ENCODE measurements at places on chromosomes 4 and X.

GRCh38 chrX:55030271-55031205, at the start of gene ALAS2:
Gene ALAS2 (minus strand): TSS chrX:55030977. CDS start chrX:55026000, 4,977 bp downstream.
- no peak for DNase-seq

GRCh38 chr4:17092736-17093437, 194.4 kb upstream of the LDB2 start:
- no peak for DNase-seq

GRCh38 chr4:102725229-102725628, 35.5 kb downstream of the MANBA start:
- DNase-seq, result no peak

DNA sequence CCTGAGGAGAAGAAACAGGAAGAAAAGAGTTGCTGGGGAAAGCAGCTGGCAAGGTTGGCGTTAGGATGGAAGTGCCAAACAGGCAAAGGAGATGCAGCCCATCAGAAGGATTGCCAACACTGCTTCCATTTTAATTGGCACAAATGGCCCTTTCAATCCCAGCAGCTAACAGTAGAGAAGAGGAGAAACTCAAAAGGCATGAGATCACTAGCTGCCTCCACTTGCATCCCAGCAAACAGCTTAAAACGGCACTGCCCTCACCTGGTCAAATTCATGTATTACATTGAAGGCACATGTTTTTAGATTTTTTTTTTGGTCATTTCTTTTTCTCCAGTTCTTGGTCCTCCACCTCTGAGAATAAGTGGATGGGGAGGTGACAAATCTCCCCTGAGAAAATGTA, 14.9 kb upstream of the LOC101059915 start:
- DNase-seq, result no peak

GRCh38 chr4:139184129-139184528, 7.1 kb upstream of the ELF2 start:
- no peak for DNase-seq

Data from stimulated activated CD8-positive, alpha-beta memory T cell treated with anti-CD3 and anti-CD28 coated beads, Interleukin-7, amount 100 ng/mL, for 48 hours (primary cell).